ENCODE measurements at places on chromosomes 7 and 10.
A peak's percentile ranks its signal among the peaks of the same experiment; 100 is the strongest.

GRCh38 chr7:108287857-108288256, 157.7 kb upstream of the LAMB4 start:
- no peak for DNase-seq

- DNase-seq, result no peak
These were observed 124.4 kb downstream of the PON1 start for GRCh38 chr7:95199779-95200558.

DNA sequence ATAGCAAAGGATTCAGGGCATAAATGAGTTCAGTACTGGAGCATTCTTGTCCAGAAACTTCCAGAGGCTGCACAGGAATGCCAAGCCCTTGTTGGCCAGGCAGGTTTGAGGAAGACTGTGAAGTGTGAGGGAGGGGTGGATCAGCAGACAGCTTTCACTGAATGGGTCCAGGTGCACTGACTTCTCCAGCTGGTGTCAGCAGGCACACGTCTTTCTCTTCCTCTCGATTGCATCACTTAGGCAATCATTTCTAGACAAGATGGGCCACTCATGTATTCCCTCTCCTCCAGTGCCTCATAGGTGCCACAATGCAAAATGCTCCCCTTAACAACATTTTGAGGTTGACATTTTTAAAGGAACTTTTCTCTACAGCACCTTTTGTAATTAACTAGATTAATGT, 15.6 kb upstream of the PLEKHS1 start:
- DNase-seq, result no peak

DNA sequence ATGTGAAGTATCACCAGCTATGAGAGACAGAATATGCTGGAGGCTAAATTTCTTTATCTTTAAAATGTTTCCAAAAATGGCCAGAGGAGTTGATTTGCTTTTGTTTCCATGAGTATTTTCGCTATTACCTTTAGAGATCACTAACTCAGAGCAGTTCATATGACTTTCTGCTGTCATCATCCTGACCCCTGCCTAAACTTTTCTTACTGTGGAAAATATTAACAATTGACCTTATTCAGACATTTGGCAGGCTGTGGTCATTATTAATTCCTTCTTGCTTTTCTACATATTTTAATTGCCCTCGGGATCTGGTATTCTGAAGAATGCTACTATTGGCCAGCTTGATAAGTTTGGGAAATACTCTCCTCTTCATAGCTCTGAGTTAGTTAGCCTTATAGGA, 156.5 kb downstream of the EXOC4 start:
- no peak for DNase-seq

DNA sequence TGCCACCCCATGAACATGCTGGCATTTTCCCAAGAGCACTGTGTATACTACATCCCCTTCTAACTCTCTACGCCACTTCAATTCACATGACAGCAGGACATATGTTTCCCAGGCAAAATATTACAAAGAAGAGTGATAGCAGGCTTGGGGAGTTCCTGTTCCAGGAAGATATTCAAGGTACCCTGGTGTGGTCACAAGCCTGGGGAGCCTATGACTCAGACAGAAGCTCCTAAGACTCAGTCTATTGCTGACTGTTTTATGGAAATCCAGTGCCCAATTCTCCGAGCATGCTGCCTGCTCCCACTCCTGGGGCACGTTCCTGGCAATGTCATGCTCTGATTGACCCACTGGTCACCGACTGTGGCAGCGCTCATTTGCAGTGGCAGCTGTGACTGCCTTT, 23.5 kb upstream of the ABLIM1 start:
- DNase-seq, result no peak

DNA sequence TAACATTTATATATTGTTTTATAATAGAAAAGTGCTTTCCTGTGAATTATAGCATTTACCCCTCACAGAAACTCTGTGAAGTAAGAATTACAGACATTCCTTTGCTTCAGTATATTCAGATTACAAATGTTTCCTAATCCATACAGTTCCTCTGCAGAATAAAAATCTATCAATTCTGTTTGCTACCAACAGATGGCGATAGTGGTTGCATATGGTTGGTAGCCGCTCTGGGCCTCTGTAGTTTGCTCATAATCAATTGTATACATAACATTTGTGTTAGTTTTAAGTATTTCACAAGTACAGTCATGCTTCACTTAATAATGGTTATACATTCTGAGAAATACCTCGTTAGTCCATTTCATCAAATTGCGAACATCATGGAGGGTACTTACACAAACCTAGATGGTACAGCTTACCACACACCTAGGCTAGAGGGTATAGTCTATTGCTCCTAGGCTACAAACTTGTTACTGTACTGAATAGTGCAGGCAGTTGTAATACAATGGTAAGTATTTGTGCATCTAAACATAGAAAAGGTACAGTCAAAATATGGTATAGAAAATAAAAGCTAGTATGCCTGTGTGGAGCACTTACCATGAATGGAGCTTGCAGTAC, 94.4 kb upstream of the STEAP4 start:
- DNase-seq, result no peak

DNA sequence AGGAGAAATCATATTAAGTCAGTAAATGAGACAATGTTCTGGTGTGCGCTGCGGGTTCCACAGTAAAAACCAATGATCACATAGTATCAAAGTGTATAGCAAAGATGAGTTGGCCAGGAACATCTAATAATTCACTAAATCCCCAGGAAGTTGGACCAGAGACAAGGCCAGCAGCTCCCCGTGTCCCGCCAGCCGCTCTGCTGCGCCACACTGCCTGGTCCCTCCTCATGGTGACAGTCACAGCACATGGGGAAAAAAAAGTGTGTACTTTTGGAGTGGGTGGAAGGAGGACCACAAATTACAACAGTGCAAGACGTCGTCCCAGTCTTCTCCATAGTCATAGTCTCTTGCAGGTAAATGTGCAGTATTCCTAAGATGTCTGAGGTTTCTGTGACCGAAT, 239.0 kb upstream of the RNF32 start:
- no peak for DNase-seq

DNA sequence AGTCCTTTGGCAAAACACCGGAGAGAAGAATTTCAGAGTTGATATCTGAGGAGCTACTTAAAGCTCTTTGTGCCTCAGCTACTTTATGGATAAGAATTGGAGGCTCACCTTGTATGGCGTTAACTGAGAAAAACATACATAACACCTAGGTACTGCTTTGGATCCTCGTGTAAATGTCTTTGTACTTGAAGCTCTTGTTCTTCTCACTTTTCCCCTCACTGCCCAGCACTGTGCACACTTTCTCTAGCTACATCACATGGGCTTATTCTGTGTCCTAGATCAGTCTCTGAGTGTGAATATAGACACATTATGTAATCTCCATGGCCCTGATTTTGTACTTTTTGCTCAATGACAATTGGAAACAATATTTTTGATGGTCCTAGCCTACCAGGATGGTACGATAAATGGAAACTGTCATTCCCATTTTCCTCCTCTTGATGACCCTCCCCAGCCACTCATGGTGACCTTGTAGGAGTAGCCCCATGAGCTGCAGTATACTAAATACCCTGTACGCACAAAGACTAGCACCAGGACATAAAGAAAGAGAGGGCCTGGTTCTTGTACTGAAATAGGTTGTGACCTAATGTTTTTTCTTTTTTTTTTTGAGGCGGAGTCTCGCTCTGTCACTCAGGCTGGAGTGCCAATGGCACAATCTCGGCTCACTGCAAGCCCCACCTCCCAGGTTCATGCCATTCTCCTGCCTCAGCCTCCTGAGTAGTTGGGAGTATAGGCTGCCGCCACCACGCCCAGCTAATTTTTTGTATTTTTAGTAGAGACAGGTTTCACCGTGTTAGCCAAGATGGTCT, 22.1 kb downstream of the STAMBPL1 start:
- DNase-seq, result no peak

DNA sequence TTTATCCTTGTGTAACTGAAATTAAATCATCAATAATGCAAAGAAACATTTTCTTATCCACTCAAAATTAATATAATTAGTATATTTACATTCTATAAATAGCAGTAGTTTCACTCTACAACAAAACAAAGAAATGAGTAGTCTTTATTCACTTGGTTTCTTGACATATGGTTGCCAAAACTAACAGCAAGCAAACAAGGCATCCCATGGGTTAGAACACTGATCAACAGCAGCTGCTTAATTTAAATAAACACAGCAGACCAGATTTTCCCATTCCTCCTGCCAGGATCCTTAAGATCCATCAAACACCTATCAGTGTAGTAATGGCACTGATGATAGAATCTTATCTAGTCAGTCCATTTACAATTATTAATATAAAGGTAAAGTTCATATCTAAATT, 22.1 kb downstream of the NCAPG2 start:
- no peak for DNase-seq

- DNase-seq, result no peak
These were observed 40.3 kb upstream of the MXI1 start for GRCh38 chr10:110167149-110167548.

- DNase-seq, result no peak
These were observed 23.2 kb upstream of the BMPR1A start for GRCh38 chr10:86733260-86733671.

- no peak for DNase-seq
These were observed 343.7 kb downstream of the RPS24 start for GRCh38 chr10:78377356-78377755.

- no peak for DNase-seq
These were observed 97.3 kb downstream of the BTRC start for GRCh38 chr10:101451261-101451660.

DNA sequence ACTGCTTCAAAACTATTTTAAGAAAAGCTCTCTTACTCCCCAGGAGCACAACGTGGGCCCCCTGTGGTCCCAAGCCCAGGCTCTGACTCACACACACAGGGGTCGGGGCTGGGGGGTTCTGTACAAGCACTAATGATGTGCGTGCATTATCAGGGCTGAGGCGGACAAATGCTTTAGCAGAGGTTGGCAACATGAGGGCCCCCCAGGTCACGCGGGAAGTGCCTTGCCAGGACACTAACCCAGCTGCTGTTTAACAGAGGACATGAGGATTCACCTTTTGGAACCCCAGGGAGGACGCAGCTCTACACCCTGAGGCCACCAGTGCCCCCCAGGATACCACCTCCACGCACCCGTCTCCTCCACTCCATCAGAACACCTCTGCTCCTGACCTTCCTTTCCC, 342.8 kb downstream of the DNAJB6 start:
- DNase-seq, result no peak

- no peak for DNase-seq
These were observed 62.2 kb downstream of the MPLKIP start for GRCh38 chr7:40072268-40072667.

DNA sequence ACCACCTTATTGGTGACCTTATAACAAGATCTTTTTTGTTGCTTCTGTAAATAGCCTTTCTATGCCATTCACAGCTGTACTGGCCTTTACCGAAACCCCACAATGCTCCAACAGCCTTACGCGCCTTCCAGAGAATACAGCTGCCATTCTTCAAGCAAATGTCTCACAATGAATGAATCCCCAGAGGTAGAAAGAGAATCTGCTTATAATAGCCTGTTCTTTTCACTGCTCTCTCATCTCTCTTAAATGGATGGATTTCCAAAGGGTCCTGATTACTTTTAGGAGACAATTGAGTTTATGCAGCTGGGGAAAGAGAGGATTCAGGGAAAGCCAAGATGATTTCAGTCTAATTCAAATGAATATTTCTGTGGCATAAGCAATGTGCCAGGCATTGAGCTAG, 183.1 kb upstream of the PDE1C start:
- DNase-seq, result no peak

DNA sequence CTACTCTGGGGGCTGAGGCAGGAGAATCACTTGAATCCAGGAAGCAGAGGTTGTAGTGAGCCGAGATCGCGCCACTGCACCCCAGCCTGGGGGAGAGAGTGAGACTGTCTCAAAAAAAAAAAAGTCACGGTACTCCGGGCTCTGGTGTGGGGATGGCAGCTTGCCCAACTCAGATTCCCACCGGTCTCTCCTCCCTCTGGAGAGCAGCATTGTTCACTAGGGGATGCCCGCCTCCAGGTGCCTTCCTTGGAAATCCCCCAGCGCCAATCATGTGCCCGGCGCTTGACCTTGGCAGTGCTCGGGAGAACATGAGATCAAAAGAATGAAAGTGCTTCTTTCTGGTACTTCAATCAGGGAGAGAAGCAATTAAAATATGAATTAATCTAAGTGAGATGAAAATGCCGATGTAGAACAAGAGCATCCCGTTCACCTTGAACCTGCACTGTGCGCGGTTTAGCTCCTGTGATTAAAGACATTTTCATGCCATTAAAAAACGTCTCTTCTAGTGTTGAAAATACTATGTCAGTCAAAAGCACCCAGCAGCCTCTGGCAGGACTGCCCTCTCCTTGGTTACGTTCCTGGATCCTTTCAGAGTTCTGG, 1127.3 kb upstream of the AUTS2 start:
- DNase-seq, result no peak

DNA sequence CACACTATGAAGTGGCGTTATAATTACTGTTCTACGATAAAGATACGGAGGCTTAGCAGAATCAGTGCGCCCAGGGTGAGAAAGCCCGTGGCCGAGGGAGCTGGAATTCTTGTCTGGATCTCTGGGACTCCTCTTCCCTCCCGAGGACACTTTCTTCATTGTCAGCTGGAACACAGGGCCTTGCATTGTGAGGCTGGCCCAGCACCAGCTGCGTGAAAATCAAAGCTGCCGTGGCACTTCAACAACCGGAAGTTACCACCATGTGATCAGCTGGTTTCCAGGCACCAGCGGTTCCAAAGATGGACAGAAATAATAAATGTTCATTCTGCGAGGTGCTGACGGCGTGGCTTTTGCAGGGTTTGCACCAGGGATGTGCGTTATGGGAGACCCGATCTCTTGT, 234.0 kb upstream of the PITRM1 start:
- DNase-seq, result no peak

DNA sequence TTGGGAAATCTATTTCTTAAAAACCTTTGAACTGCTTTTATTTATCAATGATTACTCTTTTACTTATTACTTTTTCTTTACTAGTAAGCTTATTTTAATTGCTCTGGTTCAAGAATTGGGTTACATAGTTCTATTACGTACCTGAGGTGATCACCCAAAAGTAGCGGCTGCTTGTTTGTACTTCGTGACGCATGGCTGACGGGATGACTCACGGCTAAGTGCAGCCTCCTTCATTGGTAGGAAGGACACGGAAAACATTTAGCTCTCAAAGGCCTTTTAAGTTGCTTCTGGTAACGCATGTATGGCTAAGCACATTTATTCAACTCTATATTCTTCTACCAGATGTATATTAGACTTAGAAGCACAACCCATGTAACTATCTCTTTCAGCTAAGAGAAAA, 285.8 kb upstream of the SP4 start:
- no peak for DNase-seq

DNA sequence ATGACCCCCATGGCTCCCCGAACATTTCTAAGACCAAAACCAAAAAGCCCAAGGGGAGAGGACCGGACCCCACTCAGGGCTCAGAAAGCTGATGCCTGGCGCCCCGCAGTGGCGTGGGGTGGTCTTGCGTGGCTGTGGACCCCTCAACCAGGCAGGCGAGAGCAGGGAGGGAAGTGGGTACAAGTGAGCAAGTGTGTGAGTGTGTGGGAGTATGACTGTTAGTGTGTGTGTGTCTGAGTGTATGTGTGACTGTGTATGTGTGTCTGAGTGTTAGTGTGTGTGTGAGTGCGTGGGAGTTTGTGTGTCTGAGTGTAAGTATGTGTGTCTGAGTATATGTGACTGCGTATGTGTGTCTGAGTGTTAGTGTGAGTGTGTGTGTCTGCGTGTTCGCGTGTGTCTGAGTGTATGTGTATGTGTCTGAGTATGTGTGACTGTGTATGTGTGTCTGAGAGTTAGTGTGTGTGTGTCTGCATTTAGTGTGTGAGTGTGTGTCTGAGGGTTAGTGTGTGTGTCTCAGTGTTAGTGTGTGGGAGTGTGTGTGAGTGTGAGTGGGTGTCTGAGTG, 34.0 kb upstream of the INSIG1 start:
- DNase-seq, result no peak

- peak; percentile 56 for DNase-seq
These were observed 52.6 kb upstream of the SMNDC1 start for GRCh38 chr10:110357252-110357780.

Data from HFF-Myc (cell line).